ENCODE measurements at places on chromosomes 12 and 14.

DNA sequence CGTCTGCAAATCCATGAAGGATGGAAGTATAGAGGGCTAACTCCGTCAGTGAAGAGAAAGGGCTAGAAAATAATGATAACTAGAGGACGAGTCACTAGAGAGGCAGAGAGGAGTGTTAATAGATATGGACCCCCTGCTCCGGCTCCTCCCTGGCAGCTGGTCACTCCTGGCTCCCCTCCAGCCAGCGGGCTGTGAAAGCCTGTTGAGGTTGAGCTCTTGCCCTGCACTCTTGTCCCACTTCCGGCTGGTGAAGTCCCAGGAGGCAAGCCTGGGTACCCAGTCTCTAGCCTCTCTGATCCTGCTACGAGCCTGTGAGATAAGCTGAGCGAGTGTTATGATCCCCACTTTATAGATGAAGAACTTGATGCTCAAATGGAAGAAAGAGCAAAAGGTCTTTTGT lies 90.3 kb downstream of the RFX4 start:
- DNase-seq: no peak

DNA sequence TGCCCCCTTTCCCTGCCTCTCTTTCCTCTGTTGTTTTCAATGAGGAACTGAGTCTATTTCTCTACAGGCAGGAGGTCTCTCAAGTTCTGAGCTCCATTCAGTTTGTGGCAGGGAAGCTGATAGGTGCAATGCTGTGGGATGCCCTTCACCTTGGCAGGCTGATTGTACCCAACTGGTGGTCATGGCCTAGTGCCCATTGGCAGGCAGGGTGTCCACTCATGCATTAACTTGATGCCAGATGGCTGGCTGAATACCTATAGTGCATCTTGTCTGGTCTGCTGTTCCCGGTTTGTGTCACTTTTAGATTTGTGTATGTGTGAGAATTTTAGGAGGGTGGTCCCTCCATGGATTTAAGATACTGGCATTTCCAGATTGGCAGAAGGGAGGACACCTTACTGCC lies 20.0 kb upstream of the ITGA5 start:
- DNase-seq: no peak

- DNase-seq: no peak
Measured at GRCh38 chr12:56029666-56030293, 8.9 kb downstream of the IKZF4 start.

- no peak for DNase-seq
Measured at GRCh38 chr12:130686511-130686991, 29.5 kb downstream of the RIMBP2 start.

GRCh38 chr12:70415987-70416386 lies 49.9 kb downstream of the KCNMB4 start:
- no peak for DNase-seq

DNA sequence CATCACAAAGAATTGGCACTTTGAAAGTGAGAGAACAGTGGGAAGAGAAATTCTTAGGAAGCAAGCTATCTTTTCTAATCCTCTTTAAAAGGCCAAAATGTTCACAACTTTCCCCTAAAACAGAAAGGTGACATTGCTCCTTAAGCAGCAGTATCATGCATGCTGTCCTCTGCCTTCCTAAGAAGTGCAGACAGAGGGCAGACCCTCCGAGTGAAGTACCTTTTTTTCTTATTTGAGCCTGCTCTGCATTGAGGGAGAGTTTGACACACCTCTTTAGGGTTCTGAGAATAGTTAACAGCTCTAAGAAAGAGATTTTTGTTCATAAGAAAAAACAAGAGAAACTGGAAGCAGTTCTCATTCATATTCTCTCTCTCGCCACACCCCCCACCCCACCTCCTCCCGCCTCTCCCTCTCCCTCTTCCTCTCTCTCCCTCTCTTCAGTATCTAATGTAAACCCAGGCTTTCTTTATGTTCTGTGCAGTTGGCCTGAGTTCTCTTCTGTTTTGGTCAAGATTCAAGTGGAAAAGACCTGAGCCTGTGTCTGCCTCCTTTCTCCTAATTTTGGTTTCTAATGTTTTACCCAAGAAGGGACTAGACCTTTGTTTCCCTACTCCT lies 709.1 kb downstream of the DIO2 start:
- no peak for DNase-seq

DNA sequence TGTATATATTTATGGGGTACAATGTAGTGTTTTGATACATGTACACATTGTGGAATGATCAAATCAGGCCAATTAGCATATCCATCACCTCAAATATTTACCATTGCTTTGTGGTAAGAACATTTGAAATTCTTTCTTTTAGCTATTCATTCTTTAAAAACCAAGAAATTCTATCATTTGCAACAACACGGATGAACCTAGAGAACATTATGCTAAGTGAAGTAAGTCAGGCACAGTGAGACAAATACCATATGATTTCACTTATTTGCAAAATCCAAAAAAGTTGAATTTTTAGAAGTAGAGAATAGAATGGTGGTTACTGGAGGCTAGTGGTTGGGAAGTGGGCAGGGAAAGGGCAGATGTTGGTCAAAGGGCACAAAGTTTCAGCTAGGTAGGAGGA lies 129.3 kb upstream of the PTPRQ start:
- no peak for DNase-seq

DNA sequence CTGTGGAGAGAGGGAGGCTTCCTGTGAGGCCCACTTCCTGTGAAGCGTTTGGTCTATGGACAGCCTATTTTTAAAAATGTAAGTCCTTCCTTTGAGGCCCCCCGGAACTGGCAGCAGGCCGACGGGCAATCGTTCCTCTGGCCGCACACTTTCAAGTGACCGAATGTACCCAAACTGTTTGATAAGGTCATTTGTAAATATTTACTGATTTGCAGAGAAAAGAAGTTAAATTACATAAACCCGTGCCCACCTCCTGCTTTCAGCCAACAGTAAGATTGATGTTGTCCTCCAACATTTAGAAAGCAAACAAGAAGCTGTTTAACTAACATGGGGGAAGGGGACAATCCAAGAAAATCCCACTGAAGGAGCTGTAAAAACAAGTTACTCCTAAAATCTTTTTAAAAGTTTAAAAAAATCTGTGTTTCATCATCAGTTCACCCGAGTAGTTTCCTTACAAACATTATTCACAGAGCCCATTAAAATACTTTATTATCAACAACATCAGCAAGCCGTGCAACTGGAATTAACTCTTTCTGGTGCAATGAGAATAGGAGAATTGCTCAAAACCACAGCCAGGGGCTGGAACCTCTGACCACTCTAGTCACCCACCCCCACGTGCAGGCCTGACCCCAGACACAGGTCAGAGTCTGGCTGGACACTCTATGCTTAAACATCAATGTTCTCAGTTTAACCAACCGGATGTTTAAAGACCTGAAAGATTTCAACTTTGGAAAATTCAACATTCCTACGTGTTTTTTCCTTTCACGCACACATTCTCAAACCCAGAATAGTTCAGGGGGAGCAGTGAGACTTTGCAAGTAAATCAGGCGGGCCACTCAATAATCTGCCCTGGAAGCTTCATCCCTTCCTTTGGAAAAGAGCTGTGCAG lies 65.3 kb downstream of the FOXN3 start:
- DNase-seq: no peak

DNA sequence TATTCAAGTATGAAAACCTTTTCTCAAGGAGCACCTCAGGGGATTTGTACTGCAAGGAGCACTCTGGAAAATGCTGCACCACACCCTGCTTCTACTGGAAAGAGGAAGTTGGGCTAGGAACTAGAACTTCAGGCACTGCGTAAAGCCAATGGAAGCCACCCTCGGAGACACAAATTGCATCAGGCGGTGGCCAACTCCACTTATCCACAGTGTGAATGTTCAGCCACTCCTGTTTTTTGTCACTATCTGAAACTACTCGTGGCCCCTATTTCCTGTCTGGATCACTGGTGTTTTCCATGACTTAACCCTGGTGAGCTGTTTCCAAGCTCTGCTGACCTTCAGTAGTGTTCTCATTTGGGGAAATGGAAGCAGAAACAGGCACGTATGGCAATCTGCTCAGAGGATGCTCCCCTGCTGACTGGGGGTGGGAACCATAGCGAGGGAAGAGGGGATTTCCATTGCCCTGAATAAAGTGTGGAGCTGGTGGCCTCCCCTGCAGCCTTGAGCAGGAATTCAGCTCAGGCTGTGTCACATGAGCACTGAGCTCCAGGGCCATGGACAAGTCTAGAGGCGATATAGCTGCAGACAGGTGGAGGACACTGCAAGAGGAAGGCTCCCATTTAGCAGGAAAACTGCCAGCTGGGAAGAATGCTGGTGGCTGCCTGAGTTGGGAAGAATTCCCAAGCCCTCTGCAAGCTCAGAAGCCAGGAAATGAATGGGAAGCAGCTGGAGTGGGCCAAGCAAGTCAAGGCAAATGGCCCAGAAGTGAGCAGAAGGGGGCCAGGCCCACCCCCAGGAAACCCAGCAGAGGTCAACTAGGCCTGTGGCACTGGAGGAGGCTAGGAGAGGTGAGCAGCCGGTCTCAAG lies 50.5 kb upstream of the RAP1B start:
- DNase-seq: no peak

DNA sequence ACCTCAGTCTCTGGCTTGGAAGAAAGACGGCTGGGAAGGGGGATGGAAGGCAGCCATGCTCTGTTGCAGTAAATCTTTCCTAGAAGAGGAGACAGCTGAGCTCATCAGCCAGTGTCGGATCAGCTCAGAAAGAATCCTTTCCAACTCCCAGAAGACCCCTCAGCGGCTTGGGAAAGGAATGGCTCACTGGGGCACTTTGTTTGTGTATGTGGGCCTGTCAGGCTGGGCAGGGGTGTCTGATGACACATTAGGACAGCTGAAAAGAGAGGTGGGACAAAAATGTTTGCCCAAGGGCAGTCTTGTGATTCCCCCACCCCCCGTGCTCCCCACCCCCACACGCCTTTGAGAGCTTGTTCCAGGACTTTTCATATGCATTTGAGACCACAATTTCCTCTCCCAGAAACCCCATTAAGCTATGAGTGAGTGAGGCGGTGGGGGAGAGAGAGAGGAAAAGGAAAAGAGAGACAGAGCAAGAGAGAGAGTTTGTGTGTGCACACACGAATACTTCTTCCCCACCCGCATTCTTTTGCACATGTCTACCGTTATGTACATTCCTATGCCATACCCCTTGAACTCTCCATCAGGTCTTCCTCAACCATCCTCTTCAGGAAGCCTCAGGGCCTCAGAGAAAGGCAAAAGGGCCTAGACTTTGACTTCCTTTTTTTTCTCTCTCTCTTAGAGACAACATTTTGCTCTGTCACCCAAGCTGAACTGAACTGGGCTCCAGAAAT lies 198.9 kb downstream of the ZFP36L1 start:
- no peak for DNase-seq

GRCh38 chr14:25056688-25057078 lies 6.7 kb upstream of the STXBP6 start:
- DNase-seq: no peak

DNA sequence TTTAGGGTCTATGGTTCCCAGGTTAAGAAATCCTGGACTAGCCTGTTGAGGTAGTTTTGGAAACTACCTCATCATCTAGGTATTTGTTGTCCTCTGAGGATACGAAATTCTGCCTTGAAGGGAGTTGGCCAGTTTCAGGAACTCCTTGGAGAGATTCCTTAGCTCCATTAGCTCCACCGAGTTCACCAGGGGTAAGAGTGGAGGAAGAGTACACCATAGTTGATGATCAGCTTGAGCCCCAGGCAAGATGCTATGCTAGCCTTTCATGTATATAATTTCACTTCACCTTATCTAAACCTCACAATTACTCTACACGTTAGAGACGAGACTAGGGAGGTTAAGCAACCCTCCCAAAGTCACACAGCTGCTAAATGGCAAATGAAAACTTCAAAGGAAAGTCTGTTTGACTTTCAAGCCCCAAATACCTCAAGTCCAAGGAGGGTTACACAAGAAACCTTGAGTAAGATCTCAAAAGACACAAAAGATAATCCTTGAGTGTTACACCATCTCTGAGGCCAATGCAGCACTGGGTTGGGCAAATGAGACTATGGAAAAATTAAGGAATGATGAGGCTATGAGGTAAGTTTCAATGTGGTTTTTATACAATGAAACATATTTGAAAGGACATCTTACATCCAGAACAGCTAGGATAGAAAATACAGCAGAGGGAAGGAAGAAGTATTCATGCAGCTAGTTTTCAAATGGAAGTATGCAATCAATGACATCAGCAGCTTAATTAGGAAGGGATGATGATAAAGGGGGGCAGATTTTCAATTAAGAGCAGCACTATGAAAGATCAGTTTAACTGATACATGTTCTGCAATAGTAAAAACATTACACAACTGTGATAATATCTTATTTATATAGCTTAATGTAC lies 97.2 kb upstream of the KRAS start:
- no peak for DNase-seq

DNA sequence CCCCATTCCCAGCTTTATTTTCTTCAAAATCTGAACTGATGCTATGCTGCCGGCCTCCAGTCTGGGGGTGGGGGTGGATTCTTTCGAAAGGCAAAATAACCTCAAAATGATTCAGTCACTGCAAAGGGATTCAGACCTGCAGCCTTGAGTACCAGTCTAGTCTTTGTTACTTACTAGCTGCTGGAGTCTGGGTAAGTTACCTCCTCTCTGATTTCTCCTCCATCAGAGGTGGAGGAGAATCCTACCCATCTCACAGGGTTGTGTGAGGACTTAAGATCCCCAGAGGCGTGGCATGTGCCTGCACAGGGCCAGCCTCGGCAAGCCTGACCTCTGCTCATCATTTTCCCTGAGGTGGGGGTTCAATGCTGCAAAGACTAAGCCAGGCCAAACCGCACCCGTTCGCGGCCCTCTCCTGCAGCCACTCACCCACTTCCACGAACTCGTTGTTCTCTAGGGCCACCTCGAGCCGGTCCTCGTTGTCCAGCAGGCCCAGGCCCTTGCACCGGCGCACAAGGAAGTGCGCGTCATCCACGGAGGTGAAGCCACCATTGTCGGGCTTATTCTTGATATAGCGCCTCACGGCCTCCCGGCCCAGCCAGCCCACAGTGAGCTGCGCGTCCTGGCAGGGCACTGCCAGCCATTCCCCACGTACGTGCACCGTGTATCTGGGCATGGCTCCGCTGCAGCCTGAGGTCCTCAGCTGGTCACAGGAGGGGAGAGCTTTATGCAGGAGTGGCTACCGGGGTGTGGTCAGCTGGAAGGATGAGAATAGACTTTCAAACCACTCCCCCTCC lies 709 bp downstream of the HAL start:
- DNase-seq: no peak

DNA sequence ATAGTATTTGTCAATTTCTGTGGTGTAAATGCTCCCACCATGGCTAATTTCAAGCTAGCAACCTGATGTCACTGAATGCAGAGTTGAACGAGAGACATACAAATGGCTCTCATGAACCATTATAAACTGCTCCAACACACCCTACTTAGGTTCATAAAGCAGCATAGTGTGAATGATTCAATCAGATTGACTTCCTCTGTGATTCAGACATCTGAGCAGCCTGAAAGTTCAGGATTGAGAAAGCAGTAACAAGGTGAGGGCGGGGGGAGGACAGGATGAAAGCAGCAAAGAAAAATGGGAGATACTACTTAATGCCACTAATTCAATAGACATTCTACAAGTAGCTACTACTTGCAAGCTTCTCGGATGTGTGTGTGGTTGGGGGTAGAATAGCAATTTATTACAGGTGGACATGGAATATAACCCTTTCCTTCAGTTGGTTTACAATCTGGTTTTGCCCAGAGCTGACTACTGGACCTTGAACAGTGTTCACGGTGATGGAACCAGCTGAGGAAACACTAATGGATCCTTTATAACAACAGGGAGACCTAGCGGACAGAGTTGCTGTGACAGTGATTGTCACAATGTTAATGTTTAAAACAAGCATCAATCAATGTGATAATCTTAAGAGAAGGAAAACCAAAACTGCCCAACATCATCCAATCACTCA lies 52.5 kb upstream of the PELI2 start:
- DNase-seq: no peak
